CD4-positive, alpha-beta T cell treated with Interleukin-10 for 1 hour (primary cell): ENCODE measurements at places on chromosomes 6 and 20.

DNA sequence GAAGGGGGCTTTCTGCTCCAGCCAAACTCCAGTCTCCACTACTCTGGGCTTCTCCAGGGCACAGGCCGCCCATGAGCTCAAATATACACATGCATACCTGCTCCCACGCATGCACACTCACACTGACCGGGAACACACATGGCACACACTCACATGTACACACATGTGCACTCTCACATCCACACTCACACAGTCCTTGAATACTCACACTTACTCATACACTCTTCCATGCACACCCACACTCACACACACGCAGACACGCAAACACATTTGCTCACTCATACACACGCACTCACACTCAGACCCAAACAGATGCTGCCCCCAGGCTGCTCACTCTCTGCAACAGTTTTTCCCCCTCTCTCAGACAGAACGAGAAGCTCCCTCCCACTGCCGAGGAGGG lies 7.0 kb downstream of the GDAP1L1 start:
- no peak for DNase-seq

GRCh38 chr20:24842274-24842917 lies 106.7 kb upstream of the CST7 start:
- DNase-seq: no peak

GRCh38 chr20:10622657-10623418 lies 51.0 kb downstream of the JAG1 start:
- DNase-seq: no peak

- no peak for DNase-seq
These were observed 2.8 kb downstream of the SPO11 start for GRCh38 chr20:57332105-57333089.
